Kidney (tissue), 22 donors: ENCODE measurements at places on chromosomes 16 and 17. TPM values are rescaled to one million over a fixed set of nuclear protein-coding genes. Genes with fewer than 3 reads are reported as not detected.

The TMEM256 gene
- polyA plus RNA-seq: 389 TPM

The TP53TG3F gene
- polyA plus RNA-seq: not detected

The EVPLL gene
- 0.82 TPM for polyA plus RNA-seq

The CPHXL gene
- not detected for polyA plus RNA-seq

The KRT15 gene
- 0.15 TPM for polyA plus RNA-seq

The KRTAP4-3 gene
- polyA plus RNA-seq: not detected

The SCNN1G gene
- 72.6 TPM for polyA plus RNA-seq

The COA3 gene
- polyA plus RNA-seq: 656 TPM

The TPSG1 gene
- polyA plus RNA-seq: 0.86 TPM

The SEPTIN1 gene
- polyA plus RNA-seq: 5.0 TPM

The SP2 gene
- polyA plus RNA-seq: 9.0 TPM

The SNAI3 gene
- 0.75 TPM for polyA plus RNA-seq

The ITGAD gene
- not detected for polyA plus RNA-seq

The TNP2 gene
- not detected for polyA plus RNA-seq

The CDRT15L2 gene
- not detected for polyA plus RNA-seq

The CTRB1 gene
- not detected for polyA plus RNA-seq

The STH gene
- not detected for polyA plus RNA-seq

The DNAH17 gene
- polyA plus RNA-seq: 0.17 TPM

The PLK1 gene
- 0.71 TPM for polyA plus RNA-seq

The ARHGDIG gene
- not detected for polyA plus RNA-seq

The VPS9D1 gene
- polyA plus RNA-seq: 18.3 TPM

The EFCAB13 gene
- 2.2 TPM for polyA plus RNA-seq

The SEC14L1 gene
- polyA plus RNA-seq: 49.2 TPM

The CEP112 gene
- polyA plus RNA-seq: 17.0 TPM

The PGAP6 gene
- 144 TPM for polyA plus RNA-seq

The FBXL20 gene
- 3.2 TPM for polyA plus RNA-seq

The DPEP3 gene
- not detected for polyA plus RNA-seq

The KRTAP1-5 gene
- not detected for polyA plus RNA-seq

The DNASE1L2 gene
- polyA plus RNA-seq: 0.88 TPM

The NOG gene
- polyA plus RNA-seq: 0.34 TPM
